ENCODE measurements at places on chromosomes 1 and 21.

GRCh38 chr1:234276151-234276788 is 97.0 kb upstream of the COA6 start:
- no peak for DNase-seq
- H3K4me3 ChIP-seq, result no peak overlapping the region
- H3K27ac ChIP-seq, result no peak overlapping the region
- H3K4me1 ChIP-seq, result peaks cover 22% of the 10 kb centered on the region
- H3K36me3 ChIP-seq, result no peaks in the 10 kb centered on the region

DNA sequence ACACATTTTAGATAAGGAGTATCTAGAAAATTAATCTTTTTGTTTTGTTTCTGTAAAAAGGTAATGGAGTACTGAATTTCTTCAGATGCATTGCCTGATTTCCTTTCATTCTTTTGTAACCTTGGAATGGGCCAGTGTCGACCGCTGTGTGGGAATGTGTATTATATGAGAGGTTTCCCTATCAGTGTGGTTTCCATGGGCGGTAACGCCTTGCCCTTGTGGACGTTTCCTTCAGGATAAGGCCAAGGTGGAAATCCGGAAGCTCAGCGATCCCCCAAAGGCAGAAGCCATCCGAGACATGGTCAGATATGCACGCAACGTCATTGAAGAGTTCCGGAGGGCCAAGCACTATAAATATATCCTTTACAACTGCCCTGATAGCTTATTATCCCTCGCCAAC is 49.8 kb downstream of the SMYD2 start:
- no peak overlapping the region for H3K4me3 ChIP-seq
- no peaks in the 10 kb centered on the region for H3K27me3 ChIP-seq
- H3K36me3 ChIP-seq, result peaks cover 10% of the 10 kb centered on the region
- DNase-seq, result no peak

DNA sequence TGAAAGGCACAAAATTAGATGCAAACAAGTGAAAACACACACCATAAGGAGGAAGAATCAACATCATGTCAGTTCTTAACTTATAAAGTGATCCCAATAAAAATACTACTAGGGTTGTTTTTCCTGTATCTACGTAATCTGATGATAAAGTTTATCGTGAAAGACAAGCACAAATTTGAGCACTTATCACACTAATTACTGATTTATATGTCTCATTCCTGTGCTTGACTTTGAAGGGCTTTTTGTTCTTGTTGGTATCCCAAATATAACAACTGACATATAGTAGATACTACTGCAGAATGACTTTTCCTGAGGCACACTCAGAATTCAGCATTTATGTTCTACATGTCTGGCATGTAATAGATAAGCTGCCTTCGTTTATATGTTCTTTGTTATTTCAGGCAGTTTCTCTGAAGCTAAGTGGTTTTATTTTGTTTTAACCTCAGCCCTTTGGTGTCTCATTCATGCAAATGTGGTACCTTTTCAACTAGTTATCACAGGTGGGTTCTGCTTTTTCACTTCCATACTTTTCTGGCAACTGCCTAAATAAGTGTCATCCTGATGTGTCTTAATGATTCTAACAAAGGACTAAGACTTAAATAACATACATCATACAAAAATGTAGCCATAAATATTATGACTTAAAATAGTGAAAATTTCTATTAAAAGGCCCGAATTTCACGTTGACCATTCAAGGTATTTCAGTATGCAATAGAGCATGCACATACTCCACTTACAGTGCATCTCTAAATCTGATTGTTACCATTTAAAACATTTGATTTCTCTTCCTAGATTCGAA is 73.2 kb downstream of the LRRC8C start:
- H3K4me1 ChIP-seq, result peaks cover 70% of the 10 kb centered on the region
- no peaks in the 10 kb centered on the region for H3K27me3 ChIP-seq
- no peak overlapping the region for H3K4me3 ChIP-seq
- H3K36me3 ChIP-seq, result peaks cover 64% of the 10 kb centered on the region

GRCh38 chr1:200207711-200208126 is 180.2 kb downstream of the NR5A2 start:
- peaks cover 18% of the 10 kb centered on the region for H3K4me1 ChIP-seq
- H3K36me3 ChIP-seq, result no peaks in the 10 kb centered on the region
- H3K27me3 ChIP-seq, result peaks cover 5% of the 10 kb centered on the region
- no peak for DNase-seq

DNA sequence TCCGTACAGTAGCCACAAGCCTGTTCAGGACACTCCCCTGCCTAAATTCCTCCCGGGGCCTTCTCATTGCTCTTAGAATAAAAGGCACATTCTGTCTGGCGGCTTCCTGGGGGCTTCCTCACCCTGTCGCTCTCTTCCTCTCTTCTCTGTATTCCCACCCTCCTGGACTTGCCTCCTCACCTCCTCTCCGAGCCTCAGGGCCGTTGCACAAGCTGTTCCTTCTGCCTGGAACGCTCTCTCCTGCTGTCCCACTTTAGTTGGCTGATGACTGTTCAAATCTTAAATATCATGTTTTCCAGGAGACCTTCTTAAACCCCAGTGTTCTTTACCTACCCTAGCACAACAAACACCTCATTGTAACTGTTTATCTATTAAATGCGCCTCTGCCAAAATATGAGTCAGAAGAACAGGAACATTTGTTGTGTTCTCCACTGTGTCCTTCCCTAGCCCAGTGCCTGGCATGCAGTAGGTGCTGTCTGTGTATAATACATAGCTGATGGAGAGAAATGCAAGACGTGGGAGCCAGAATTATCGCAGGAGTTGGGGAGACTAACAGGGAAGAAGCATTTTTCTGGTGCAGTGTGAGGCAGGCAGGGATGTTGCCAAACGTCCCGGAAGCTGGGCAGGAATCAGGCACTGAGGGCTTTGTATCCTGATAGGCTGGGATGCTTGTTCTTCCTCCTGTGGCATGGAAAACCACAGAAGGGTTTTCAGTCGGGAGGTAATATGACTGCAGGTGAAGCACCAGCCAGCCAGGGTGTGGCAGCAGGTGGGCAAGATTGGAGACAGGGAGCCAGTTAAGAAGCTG is 24.1 kb upstream of the THRAP3 start:
- H3K4me3 ChIP-seq, result no peak overlapping the region
- DNase-seq, result no peak
- no peak overlapping the region for H3K27ac ChIP-seq
- H3K27me3 ChIP-seq, result no peaks in the 10 kb centered on the region
- no peaks in the 10 kb centered on the region for H3K36me3 ChIP-seq

GRCh38 chr1:218357211-218357892 is 12.2 kb downstream of the TGFB2 start:
- H3K27me3 ChIP-seq, result peaks cover 16% of the 10 kb centered on the region
- no peak for DNase-seq
- H3K4me1 ChIP-seq, result peaks cover 3% of the 10 kb centered on the region
- no peak overlapping the region for H3K27ac ChIP-seq

DNA sequence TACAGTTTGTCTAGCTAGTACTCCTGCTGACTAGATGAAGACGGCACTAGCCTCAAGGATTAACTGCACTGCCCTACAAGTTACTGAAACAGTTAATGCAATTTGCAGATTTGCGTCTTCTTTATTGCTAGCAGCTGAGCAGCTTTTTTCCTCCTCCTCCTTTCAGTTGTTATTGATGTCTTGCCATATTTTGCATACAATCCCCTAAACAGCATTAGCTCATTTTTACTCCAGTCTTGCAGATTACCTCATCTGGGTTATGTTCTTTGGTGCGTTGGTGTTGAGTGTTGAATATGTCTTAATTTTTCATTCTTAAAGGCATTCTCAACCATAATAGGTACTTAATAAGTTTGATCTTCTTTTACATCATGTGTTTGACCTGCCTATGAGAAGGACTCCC is 363.4 kb upstream of the LYPLAL1 start:
- no peaks in the 10 kb centered on the region for H3K36me3 ChIP-seq
- no peak overlapping the region for H3K4me3 ChIP-seq
- no peak overlapping the region for H3K27ac ChIP-seq
- no peak for DNase-seq
- no peaks in the 10 kb centered on the region for H3K27me3 ChIP-seq

DNA sequence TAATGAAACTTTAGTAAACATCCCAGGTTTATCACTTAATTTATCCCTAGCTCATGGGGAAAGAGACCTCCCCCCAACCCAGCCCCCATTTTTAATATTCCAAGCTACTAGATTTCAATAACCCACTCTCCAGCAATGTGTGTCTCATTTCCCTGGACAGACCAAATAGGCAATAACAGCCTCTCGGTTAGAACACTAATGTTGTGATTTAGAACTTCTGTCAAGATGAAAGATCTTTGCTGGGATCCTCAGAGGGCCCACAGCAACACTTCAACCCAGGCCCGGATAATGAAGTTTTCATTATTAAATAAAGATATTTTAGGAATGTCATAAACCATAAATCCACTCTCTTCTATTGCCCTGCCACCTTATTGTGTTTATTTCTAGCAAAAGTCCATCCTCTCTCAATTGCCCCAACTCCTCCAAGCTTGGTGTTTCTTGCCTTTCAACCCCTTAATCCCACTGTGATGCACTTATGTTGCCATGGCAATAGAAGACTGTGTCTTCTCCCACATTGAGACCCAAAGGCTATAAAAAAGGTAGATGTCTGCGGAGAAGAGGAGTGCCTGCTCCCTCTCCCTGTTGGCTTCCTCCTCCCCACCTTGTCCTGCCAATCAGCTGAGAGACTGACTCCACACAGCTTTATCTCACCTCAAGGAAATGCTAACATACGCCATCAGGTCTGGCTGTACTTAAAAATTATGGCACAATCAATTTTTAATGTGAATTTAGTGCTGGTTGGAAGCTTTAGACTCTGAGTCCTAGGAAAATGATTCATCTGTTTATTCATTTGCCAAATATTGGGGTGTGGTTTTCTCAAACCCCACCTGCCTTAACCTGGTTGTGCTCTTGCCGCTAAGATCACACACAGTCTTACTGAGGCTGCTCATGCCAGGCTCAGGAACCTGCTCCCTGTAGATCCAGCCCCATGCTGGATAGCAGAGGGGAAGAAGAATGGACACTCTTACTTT is 258.3 kb upstream of the CAMK1G start:
- no peak for DNase-seq
- H3K4me3 ChIP-seq, result no peak overlapping the region
- H3K4me1 ChIP-seq, result no peaks in the 10 kb centered on the region
- H3K27ac ChIP-seq, result no peak overlapping the region
- H3K36me3 ChIP-seq, result no peaks in the 10 kb centered on the region

DNA sequence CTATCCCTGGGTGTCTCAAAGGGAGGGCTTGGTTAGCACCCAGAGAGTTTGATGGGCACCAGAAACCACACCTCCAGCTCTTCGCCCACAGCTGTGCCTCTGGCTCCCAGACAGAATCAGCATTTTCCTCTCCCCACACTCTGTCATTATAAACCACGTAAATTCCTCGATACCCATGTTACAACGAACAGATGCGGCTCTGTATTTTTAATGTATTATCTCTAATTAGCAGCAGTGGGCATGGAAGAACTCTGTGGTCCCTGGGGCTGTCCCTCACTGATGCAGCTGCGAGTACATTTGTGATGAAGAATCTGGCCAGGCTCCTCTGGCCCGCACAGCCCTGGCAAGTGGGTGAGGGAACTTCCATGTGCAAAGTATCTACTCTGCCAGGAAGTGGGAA is 10.8 kb downstream of the HMGB4 start:
- no peak overlapping the region for H3K27ac ChIP-seq
- H3K36me3 ChIP-seq, result no peaks in the 10 kb centered on the region
- peaks cover 10% of the 10 kb centered on the region for H3K4me1 ChIP-seq
- peaks cover 19% of the 10 kb centered on the region for H3K27me3 ChIP-seq
- H3K4me3 ChIP-seq, result no peak overlapping the region

DNA sequence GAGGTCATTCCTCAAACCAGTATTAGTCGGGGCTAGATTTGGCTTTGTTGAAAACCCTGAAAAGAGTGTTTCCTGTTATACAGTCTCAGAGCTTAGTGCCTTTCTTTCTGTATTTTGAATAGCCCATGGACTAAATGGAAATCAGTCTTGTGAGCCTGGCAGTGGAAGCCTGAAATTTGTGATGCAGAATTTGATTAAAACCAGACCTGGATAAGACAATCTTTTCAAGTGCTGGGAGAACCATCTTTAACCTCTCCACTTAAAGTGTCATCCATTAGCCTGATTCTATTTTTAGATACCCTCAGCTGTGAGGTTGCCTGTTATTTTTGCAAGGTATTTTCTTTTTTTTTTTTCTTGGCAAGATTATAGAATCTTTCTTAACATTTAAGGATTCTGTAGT is 19.5 kb downstream of the ACTN2 start:
- H3K4me3 ChIP-seq, result no peak overlapping the region
- no peaks in the 10 kb centered on the region for H3K36me3 ChIP-seq
- DNase-seq, result no peak

DNA sequence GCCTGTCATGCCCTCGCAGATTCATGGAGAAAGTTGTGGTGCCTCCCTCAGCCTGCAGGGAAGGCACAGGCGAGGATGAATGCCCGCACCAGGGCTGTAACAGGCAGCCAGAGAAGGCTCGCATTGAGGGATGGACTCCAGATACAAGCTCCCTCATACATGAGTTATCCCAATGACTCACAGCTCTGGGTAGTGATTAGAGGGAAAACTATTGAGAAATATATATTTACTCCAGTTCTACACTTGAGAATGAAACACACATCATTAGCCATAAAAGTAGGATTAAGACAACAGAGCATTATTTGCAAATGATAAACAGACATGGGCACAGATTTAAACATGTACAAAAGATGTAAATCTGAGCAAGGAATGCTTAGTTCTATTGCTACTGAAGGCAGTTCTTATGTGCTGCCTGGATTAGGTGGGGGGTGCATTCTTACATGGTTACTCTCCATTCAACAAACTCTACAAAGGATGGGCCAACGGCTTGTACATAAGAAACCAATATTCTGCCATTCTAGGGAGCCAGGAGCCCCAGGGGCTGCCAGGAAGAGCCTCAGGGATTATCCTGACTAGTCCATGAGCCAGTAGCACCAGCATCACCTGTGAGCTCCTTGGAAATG is 97.9 kb downstream of the CSMD2 start:
- no peak overlapping the region for H3K4me3 ChIP-seq
- no peak overlapping the region for H3K27ac ChIP-seq
- H3K27me3 ChIP-seq, result peaks cover 4% of the 10 kb centered on the region
- no peaks in the 10 kb centered on the region for H3K36me3 ChIP-seq
- DNase-seq, result no peak

GRCh38 chr1:3338725-3339070 is 115.8 kb upstream of the ARHGEF16 start:
- H3K27ac ChIP-seq, result no peak overlapping the region
- no peaks in the 10 kb centered on the region for H3K27me3 ChIP-seq
- no peak for DNase-seq

- H3K27me3 ChIP-seq, result no peaks in the 10 kb centered on the region
- DNase-seq, result no peak
- H3K27ac ChIP-seq, result no peak overlapping the region
- no peak overlapping the region for H3K4me3 ChIP-seq
- H3K36me3 ChIP-seq, result no peaks in the 10 kb centered on the region
These were observed 86.4 kb downstream of the RGL1 start for GRCh38 chr1:183891158-183891856.

GRCh38 chr1:5140962-5141361 is 486.6 kb downstream of the AJAP1 start:
- no peak for DNase-seq
- H3K4me3 ChIP-seq, result no peak overlapping the region
- no peaks in the 10 kb centered on the region for H3K4me1 ChIP-seq

GRCh38 chr1:232207073-232207866 is 422.7 kb downstream of the SIPA1L2 start:
- H3K4me1 ChIP-seq, result no peaks in the 10 kb centered on the region
- H3K4me3 ChIP-seq, result no peak overlapping the region
- DNase-seq, result no peak
- no peak overlapping the region for H3K27ac ChIP-seq
- H3K36me3 ChIP-seq, result no peaks in the 10 kb centered on the region

All from activated naive CD8-positive, alpha-beta T cell treated with anti-CD3 and anti-CD28 coated beads, Interleukin-2, amount 50 U/mL, for 24 hours (primary cell).